ENCODE measurements at places on chromosomes 6 and 20. TPM values are rescaled to one million over a fixed set of nuclear protein-coding genes. Genes with fewer than 3 reads are reported as not detected.

Gene ECT2L
- 0.82 TPM for total RNA-seq

Gene TMEM244
- total RNA-seq = 1.2 TPM

GRCh38 chr20:61807471-61808160, 258.1 kb downstream of the TAF4 start:
- DNase-seq = no peak

Gene LTB
- not detected for total RNA-seq

DNA sequence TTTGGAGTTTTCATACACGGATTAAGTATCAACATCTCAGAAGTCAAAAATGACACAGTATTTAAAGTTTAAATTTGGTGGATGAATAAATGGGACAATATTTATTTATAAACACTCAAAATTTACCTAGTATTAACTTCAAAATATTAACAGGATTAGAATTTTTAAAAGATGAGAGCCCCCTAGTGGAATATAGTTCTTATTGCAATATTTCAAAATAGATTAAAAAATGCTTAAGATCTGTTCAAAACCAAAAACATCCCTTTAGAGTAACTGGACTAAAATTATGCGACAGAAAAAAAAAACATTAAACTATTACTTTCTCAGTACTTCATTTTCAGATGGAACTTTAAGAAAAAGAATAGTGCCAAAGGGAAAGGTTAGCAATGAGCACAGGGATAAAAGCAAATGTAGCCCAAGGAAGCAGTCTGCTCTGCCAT, 56.6 kb downstream of the SNX14 start:
- no peak for DNase-seq

DNA sequence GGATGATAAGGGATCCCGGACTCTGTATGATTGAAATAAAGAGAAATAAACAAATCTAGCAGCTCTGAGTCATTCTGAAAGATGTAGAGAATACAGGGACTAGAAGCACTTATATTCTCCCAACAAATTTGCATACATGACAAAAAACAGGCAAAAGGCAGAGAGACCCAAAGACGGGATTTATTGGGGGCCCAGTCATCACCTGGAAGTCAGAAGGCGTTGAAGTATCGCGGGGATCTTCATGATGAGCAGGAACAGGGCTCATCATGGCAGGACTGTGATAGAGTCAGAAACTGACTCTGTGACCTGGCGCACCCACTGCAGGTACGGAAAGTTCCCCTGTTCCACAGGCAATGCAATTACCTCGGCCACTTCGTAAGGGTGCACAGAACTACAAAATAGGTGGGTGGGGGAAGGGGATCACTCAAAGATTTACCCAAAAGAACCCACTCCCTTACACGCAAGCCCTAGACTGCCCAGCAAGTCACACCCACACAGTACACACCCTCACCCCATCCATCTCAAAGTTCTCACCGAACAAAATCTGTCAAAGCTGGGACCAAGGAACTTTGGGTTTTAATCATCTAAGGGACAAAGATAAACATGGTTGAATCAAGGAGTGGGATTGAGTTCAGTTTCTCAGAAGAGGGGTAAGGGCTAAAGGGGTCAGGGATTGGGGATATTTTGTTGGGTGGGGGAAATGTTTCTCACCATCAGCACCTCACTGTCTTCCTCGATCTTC, 1.4 kb downstream of the CUTA start:
- DNase-seq = no peak

DNA sequence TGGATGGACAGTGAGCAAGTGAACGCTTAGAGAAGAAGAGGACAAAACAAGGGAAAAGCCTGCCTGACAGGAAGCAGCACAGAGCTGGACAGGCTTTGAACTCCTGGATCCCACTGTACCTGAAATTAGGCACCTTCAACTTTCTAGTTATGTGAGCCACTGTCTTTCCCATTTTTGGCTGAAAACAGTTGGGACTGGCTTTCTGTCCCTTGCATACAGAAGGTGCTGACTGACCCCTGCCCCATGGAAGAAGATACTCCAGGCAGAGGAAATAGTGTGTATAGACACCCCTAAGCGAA, 122.8 kb downstream of the CEBPB start:
- DNase-seq = no peak

DNA sequence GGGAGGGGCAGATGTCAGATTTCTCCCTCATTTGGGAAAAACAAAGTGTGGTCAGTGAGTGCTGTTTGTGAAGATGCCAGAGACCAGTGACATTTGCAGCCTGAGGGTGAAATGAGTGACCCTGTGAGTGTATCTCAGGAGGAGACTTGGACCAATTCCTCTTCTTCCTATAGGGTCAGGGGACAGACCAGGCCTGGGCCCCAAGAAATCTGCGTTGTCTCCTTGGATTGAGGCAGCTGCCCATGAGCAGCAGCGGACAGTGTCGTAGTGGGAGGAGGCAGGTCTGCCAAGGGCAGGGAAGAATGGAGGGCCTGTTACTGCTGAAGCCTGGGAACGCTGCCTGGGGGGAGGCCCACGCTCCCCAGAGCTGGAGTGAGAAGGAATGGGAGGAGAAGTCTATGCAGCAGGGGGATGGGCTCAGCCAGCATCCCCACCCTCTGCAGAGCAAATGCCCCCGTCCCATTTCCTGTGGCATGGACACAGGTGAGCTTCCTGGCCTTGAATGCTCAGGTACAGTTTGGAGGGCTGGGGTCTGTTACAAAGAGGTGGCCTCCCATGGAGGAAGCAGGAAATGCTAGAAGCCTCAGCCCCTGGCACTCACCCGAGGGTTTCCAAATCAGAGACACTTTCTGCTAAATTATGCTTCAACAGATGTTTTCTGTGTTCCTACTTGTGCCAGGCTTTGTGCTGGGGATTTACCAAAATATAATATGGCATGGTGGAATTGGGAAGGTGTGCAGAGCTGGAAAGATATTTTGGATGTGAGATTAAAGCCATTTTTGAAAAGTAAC, 29.8 kb downstream of the DAAM2 start:
- peak; percentile 47 for DNase-seq

DNA sequence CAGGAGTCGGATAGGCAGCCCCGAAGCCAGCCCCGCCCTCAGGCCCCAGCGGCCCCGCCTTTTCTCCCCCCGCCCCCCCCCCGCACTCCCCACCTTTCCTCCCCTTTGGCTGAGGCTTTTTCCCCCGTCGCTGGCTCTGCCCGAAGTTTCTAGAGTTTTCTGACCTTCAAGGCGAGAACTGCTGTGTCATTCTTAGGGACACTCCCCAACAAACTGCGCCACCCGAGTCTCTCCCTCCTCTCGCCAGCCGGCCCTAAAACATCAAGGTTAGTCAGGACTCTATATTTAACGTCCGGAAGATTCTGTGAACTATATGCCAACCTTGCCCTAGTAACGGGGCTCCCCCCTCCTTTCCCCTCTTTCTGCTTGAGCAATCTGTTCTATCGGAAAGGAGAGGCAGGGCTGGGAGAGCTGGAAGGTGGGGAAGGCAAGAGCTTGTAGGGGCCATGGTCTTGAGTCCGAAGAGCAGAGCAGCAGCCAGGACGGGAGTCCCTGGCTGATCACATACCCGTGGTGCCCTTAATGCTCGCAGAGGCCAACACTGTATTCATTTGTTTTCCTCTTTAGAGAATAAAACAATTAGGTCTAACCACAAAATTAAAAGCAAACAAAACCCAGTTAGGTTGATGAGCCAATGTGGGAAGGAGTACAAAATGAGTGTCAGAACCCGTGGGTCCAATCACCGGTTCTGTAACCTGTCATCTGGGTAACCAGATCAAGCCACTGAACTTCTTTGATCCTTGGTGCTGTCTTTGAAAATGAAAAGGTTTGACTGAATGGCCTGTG, 5.3 kb upstream of the HSPA1B start:
- no peak for DNase-seq

DNA sequence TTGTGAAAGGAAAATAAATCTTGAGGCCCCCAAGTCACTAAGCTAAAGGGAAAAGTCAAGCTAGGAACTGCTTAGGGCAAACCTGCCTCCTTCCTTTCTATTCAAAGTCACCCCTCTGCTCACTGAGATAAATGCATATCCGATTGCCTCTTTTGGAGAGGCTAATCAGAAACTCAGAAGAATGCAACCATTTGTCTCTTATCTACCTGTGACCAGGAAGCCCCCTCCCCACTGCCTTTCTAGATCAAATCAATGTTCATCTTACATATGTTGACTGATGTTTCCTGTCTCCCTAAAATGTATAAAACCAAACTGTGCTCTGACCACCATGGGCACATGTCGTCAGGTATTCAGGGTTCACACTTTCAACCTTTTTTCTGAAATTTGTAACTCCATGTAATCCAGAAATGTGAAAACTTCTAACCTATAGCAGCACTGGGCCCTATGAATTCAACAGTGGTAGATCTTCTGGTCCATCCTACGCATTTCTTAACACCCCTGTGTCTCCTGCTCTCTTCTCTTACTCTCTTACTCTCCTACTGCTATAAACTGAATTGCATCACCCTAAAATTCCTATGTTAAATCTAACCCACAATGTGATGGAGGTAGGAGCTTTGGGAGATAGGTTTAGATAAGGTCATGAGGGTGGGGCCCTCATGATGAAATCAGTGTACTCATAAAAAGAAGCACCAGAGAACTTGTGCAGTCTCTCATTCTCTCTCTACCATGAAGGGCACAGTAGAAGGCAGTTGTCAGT, 89.3 kb downstream of the EPB41L2 start:
- no peak for DNase-seq

DNA sequence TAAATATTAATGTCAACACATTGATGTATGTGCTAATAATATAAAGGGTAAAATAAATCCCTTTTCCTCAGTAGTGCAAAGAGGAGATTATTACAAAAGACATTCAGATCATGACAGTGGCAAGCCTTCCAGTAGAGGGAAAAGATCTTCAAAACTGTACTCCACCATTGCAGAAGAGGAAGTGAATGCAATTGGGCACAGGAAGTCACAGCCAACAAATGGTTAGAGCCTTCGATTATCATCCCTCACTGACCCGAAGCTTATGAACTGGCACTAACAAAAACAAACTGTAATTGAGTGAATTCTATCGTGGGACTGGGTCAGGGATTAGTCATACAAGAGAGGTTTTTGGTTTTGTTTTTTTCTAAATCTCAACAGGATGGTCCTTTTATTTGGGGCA, 39.3 kb upstream of the SCGN start:
- no peak for DNase-seq

Gene PTGIS
- 7.7 TPM for total RNA-seq

GRCh38 chr6:6602262-6602661, 13.7 kb downstream of the LY86 start:
- DNase-seq = no peak

DNA sequence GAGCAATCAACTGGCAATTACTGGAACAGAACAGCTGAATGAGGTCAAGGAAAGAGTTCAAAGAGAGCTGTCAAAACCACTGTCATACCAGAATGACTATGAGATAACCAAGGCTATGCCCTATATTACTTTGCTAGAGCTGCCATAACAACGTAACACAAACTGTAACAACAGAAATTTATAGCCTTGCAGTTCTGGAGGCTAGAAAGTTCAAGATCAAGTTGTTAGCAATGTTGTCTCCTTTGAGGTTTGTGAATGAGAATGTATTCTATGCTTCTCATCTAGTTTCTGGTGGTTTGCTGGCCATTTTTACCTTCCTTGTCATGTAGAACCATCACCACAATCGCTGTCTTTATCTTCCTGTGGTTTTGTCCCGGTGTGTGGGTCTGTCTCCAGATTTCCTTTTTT, 1323.0 kb upstream of the GJE1 start:
- no peak for DNase-seq

GRCh38 chr20:50798650-50799049, 3.8 kb downstream of the BCAS4 start:
- no peak for DNase-seq

Gene NMBR
- total RNA-seq = 4.9 TPM

- DNase-seq = no peak
Measured at GRCh38 chr6:34949636-34950035, 60.6 kb downstream of the ANKS1A start.

GRCh38 chr6:56683882-56684281, 41.2 kb upstream of the DST start:
- DNase-seq = no peak

- peak; percentile 88 for DNase-seq
Measured at GRCh38 chr6:149454346-149454848, 30.4 kb downstream of the ZC3H12D start.

GRCh38 chr6:139659711-139660110, 285.3 kb upstream of the CITED2 start:
- DNase-seq = no peak

GRCh38 chr6:3393836-3394202, 63.0 kb downstream of the SLC22A23 start:
- no peak for DNase-seq

Measured in frontal cortex (tissue), 4 donors.